Activated CD4-positive, alpha-beta T cell treated with anti-CD3 and anti-CD28 coated beads, Interleukin-2, amount 50 U/mL, for 24 hours (primary cell): ENCODE measurements at places on chromosomes 6 and 20.

DNA sequence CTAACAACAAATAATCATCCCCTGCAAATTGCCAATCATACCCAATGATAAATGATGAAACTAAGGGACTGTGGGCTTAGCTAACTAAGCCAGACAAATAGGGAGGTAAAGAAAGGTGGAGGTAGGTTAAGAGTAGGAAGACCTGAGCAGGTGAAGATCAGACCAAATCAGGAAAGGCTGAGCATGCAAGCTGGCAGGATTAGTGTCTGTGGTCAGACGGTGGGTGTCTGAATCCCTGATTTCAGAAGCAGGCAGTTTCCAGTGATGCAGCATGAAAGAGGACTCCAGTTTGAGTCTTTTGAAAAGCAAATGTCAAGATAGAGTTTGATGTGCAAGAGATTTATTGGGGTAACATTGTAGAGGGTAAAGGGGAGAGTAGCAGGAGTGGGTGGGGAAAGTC, 181.4 kb upstream of the MYLIP start:
- DNase-seq, result no peak

GRCh38 chr6:156976216-156977127, 199.3 kb downstream of the ARID1B start:
- DNase-seq, result no peak

DNA sequence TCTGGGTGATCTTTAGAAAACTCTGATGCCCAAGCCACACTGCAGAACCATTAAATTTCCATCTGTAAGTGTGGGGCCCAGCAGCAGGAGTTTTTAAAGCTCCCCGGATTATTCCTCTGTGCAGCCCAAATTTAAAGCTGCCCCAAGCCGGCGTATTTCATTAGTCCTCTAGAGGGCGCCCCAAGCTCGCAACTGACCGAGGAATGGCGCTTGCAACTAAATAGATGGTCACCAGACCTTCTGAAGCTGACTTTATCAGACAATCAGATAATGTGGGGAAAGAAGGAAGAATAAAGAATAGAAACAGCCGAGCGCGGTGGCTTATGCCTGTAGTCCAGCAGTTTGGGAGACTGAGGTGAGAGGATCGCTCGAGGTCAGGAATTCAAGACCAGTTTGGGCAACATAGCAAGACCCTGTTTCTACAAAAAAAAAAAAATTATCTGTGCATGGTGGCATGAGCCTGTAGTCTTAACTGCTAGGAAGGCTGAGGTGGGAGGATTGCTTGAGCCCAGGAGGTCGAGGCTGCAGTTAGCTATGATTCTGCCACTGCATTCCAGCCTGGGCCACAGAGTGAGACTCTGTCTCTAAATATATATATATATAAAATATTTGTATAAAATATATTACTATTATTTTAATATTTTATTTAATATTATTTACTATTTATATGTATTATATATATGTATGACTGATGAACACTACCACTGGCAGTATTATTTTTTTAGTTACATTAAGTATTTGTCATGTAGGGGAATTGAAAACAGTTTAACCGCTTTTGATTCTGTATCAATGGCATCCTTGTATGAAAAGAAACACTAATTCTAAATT, 56.0 kb downstream of the OTOR start:
- peak; percentile 8 for DNase-seq

DNA sequence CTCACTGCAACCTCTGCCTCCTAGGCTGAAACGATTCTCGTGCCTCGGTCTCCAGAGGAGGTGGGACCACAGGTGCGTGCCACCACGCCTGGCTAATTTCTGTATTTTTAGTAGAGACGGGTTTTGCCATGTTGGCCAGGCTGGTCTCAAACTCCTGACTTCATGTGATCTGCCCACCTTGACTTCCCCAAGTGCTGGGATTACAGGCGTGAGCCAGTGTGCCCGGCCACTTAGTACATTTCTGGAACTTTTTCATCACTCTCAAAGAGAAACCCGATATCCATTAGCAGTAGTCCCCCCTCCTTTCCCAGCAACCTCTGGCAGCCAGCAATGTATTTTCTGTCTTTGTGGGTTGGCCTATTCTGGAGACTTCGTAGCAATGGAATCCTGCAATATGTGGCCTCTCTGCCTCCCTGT, 109.8 kb downstream of the JARID2 start:
- DNase-seq, result no peak

DNA sequence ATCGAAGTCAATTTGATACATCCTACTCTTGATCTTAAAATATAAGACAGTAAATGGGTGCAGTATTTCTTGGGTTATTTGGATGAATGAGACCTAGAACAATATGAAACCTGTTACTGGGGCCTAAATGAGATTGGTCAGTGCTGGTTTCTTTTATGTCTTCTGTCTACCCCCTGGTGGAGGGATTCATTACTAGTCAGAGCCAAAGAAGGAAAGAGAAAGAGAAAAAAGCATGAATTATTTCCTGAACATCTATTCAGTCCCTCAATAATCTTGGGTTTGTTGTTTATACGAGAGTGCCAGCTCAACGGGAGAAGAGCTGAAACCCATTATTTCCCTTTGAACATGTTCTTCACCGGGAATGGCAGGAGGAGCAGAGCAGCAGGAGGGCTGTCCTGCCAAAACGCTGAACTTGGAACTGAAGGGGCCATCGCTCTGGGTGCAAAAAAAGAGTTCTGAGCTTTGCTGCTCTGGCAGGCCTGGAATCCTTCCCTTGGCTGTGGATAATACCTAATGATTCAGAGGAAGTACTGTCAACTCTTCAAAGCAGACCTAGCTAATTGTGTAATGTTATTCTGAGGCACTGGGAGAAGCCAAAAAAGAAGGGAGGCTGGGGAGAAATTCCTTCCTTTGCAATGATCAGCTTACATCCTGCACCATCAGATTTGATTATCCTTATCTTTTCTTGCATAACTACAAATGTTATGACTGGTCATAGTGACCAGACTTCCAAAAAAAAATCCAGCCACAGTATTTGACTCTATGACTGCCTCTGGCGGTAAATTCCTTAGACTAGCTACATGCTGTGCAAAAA, 72.0 kb downstream of the BLOC1S5 start:
- no peak for DNase-seq

GRCh38 chr20:62010551-62011402, 54.9 kb downstream of the TAF4 start:
- DNase-seq, result no peak
